HuH-7.5 (cell line): ENCODE measurements at places on chromosomes 1 and 21.

DNA sequence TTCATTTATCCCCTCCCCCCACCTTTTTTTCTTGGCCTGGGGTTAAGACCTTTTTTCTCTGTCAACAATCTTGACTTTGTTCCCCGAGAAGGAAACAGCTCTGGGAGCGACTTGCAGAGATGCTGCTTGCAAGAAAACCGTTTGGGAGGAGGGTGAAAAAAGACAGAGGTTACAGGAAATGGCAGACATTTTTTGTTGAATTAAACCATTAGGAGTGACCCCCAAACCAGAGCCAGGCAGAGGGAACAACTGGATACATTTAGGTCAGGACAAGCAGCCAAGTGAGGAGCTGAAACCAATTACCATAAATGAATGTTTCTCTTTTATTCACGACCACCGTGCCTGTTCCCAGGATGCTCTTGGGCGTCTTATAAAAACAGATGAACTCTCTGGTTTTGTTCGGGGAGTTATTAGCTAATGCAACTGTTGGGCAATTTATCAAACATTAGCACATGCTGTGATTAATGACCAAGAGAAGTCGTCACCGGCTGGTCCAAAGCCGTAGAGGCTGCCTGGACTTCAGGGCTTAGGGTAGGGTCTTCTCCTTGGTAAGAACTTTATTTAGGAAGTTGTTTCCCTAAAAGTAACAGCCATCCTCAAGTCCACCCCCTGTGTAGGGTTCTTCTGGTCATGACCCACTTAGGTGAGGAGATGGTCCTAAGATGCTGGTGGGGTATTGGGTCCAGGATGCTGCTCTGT lies 141.0 kb downstream of the FOXD2 start:
- DNase-seq: no peak

- no peak for DNase-seq
Observed at GRCh38 chr1:39317910-39318633, 113.6 kb downstream of the MACF1 start.

GRCh38 chr1:19430121-19431068 lies 54.9 kb downstream of the CAPZB start:
- DNase-seq: no peak

DNA sequence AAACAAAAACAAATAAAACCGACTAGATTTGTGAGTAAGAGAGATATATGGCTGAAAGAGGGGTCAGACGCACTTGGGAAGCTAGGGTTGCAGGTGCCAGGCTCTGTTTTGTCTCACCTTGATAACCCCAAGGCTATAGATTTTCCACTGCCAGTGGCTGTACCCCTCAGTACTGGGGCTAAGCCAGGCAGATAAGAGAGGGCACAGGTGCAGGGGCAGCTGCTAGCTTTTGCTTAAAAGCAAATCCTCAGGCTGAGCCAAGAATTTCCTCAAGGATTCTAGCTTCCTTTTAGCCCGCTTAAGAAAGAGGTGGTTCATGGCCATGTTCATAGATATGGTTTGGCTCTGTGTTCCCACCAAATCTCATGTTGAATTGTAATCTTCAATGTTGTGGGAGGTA lies 57.9 kb downstream of the OVGP1 start:
- DNase-seq: no peak

- no peak for DNase-seq
Observed at GRCh38 chr1:179828554-179829110, 49.0 kb downstream of the TOR1AIP2 start.

DNA sequence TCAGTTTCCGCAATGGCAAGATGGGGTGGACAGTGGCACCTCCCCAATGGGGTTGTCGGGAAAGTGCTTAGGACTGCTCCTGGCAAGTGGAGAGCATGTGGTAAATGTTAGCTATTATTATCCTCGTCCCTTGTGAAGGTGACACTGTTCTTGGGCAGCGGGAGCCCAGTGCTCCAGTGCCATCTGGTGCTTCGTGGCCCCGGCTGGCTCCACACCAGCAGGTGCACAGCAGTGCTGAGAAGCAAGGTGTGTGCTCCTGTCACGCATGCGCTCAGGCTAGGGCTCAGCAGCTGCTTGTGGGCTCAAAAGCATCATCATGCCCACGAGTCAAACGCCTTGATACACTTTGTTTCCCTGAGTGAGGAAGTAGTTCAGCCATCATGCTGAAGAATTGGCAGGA lies 24.9 kb upstream of the KCNC4 start:
- no peak for DNase-seq

DNA sequence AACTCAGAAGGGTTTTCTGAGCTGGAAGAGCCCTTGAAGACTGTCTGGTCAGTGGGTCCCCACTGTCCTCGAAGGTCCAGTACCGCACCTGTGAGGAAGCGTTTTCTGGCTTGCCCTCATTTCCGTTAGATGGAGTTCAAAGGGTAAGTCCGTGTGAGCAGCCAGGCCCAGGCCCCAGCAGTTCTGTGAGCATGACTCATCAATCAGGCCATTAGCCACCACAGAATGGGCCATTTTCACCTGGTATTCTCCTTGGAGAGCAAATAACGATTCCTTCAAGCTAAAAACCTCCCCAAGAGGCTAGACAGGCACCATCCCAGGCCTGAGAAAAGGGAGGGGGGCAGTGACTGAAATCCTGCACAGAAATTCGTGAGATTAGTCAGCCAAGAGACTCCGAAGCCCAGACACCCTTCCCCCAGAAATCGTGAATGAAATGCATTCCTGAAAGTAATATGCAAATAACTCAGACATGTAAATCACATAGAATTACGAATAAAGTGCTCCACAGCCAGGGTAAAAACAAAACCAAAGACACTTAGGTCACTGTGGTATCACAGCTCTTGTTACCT lies 66.0 kb downstream of the BCAR3 start:
- no peak for DNase-seq

GRCh38 chr1:27666791-27667254 lies 5.2 kb downstream of the IFI6 start:
- DNase-seq: no peak

DNA sequence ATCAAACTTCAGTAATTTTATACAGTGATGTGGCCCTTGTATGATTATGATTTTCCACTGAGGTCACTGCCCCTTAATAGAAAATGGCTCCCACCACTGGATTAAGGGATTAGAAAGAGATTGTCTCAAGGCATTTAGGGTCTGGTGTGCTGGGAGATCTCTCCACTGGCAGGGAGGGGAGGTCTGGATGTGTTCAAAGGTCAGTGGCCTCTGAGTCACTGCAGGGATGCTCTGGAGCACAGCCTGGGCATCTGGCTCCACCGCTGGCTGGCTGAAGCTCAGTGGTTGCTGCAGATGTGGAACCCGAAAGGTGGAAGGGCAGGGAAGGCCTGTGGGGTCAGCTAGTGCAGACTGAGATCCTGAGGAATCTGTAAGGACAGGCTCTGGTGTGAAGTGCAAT lies 18.3 kb upstream of the CHI3L1 start:
- DNase-seq: no peak

- DNase-seq: no peak
Observed at GRCh38 chr1:11701551-11701961, 10.0 kb downstream of the DRAXIN start.

- DNase-seq: no peak
Observed at GRCh38 chr1:86460998-86461397, 7.7 kb upstream of the CLCA1 start.

DNA sequence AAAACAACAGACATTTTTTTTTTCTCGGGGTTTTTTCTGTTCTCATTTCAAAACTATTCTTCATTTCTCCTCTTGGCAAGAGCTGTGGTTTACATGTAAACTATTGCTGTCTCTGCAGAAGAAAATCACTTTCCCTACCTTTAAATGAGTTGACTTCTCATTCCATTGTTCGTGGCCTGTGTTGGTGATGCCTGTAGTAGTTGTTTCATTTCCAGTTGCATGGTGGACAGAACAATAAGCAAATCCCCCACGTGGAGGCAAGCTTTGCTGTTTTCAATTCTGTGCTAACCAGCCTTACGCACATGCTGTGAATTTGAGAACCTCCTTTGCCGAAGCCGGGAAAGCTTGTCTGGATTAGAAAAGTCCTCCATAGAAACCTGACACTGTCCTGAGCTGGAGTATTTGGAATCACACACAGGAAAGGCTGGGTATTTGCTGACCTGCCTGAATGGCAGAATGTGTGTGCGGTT lies 26.2 kb upstream of the MAP3K7CL start:
- DNase-seq: no peak

- DNase-seq: no peak
Observed at GRCh38 chr1:246566813-246567645, 773 bp downstream of the CNST start.

GRCh38 chr1:24193046-24193445 lies 6.0 kb upstream of the IFNLR1 start:
- no peak for DNase-seq

- no peak for DNase-seq
Observed at GRCh38 chr1:14627608-14628489, 29.4 kb downstream of the KAZN start.

GRCh38 chr1:90613371-90613770 lies 103.7 kb downstream of the BARHL2 start:
- no peak for DNase-seq

GRCh38 chr1:1618396-1619068 lies 3.2 kb downstream of the MIB2 start:
- no peak for DNase-seq

GRCh38 chr1:38094711-38095290 lies 48.2 kb upstream of the POU3F1 start:
- DNase-seq: no peak

GRCh38 chr1:108657356-108658080 lies 3.4 kb downstream of the HENMT1 start:
- DNase-seq: no peak

DNA sequence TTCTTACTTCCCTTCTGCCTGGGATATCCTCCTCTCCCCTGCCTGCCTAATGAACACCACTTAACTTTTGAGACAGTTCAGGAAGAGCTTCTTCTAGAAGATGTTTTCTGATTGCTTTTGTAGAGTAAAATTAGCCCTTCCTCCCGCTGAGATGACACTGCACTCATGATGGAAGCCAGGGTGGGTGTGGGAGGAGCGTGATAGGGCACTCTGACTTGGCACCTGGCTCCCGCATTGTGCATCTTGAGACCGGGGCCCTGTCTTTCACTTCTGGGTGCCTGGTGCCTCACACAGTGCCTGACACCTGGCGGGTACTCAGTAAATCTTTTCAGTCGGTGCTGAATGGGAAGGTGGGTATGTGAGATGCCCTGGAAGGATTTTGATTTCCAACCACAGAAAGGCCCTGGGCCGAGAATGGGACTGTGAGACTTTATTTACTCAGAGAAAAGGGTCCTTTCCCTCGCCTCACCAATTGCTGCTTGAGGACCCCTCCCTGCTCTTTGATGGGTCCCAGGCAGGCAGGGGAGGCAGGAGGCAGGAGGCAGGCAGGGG lies 6.8 kb downstream of the THEM5 start:
- no peak for DNase-seq
